Urothelium cell line (cell line): ENCODE measurements at places on chromosomes 3 and 15.
A peak's percentile ranks its signal among the peaks of the same experiment; 100 is the strongest.

DNA sequence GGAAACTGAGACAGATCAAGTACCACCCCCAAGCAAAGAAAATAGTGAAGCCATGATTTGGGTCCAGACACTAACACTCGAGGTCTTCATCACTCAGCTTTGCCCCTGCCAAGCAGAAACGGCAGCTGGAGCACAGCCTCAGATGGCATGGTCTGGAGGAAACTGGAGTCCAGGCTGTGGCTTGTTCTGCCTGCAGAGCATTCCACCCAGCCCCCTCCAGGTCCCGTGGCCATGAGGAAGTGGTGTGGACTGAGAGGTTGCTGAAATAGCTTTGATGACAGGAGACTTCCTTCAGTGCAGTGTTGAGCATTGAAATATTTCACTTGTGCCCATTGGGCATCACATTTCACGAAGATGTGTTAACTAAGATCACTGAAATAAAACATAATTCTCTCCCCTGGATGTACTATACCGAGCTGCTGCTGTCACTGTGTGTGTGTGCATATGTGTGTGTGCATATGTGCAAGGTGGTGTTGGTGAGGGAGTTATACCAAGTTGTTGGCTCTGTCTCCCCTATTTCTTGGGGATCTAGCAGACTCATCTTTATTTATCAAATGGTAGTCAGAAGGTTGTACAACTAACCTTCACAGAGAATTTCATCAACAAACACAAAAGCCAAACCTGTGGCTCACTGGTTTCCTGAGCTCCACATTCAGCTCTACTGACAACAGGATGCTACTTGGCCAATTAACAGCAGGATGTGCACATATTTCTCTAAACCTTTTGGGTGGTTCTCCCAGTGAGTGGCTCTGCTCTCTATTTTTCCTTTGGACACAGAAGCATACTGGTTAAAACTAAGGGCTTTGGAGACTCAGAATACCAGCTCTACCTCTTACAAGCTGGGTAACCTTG lies 660.1 kb upstream of the CFAP20DC start:
- no peak for DNase-seq

DNA sequence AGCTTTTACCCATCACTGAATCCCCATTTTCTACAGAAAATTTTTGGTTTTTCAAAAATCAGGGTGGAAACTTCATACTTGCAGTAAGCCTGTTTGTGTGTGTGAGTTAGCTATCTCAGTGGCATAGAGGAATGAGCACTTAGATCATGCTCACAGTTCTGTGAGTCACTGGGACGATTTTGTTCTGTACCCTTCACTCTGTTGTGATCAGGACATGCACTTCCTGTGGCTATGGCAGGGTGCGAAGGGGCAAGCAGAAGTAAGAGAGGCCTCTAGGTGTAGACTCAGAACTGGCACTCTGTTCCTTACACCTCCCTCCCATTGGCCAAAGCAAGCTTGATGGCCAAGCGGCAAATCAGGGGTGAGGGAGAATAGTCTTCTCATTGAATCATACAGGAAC lies 11.6 kb downstream of the NIPA2 start:
- no peak for DNase-seq

- no peak for DNase-seq
Measured at GRCh38 chr15:78574944-78575343, 9.6 kb downstream of the CHRNA5 start.

GRCh38 chr3:65928110-65928509 lies 110.6 kb downstream of the MAGI1 start:
- no peak for DNase-seq

DNA sequence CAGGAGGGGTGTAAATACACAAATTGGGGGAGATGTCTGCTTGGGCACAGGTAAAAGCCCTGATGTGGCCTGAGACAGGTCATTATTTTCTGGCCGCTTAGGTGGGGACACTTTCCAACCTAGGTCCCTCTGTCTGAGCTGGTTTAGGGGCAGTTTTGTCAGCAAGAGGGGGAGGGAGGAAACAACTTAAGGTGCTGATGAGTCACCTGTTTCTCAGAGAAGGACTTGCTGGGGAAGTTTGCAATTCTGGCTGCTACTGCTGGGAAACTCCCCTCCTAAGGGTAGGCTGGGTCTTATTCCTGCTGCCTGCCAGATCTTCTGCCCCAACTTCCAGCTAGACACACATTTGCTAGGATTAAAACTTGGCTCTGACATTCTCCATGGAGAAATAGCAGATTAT lies 4.8 kb upstream of the RHOV start:
- peak; percentile 67 for DNase-seq

DNA sequence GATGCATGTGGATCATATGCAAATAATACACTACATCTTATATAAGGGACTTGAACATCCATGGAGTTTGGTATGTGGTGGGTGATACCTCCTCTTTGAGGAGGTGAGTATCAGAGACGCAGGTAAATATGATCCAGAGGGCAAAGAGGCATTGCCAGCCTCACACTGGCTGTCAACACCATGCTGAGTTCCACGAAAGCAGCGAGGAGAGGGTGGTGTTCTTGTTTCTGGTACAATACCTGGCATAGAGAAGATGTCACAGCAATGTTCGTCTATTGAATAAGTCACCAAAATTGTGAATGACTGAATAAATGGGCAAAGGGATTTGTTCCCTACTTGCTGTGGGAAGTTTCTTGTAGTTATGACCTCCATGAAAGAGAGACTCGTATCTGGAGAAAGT lies 182.2 kb downstream of the SNRPN start:
- no peak for DNase-seq

GRCh38 chr3:188349351-188349901 lies 195.5 kb downstream of the LPP start:
- no peak for DNase-seq

DNA sequence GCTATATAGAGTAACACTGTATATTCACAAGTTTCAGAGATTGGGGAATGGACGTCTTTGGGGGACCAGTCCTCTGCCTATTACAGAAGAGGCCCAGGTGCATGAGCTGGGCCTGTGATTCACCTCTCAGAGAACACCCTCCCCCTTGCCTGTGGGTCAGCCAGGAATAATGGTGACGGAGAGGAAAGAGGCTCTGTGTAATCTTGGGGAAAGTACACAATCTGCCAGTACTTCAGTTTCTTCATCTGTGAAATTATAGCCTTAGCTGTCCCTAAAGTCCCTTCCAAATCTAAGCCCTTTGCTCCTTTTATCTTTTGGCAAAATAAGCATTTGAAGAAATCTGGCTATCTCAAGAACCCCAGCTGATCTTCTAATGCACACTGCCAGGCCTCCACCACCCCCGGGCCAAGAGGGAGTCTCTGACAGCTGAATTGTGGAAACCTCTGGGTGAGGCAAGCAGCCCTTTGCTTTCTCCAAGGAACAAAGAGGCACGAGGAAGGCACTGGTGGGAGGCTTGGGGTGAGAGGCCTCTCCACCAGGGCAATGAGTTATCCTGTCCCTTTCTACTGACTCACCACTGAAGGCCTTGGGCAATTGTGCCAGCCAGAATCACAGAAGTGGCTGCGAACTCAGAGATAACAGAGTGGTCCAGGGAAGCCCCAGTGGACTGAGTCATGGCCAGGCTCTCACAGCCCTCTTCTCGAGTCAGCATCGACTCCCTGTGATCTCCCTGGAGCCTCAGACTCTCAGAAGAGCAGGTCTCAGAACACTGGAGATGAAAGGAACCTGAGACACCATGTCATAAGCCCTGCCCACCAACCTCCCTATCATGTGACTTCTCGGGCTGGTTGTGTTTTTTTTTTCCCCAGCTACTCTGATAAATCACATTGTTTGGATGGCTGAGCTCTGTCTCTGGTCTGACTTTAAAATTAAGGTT lies 31.8 kb downstream of the CCNL1 start:
- peak; percentile 32 for DNase-seq

DNA sequence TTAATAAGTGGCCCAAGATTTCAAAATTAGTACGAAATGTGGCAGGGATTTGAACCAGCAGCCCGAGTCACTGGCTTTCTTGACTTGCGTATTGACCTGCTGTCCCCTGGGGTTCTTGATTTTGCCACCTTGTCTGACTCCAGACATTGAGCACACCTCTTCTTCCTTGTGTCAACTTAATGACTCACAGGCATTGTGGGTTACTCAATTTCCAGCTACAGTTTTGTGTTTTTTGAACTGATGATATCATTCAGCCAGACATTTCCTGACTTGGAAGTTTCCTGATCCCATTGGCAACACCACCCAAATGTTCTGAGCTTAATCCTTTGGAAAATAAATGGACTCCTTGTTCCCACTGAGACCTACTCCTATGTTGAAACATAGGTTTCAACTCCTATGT lies 64.2 kb downstream of the MOBP start:
- DNase-seq: peak; percentile 61

GRCh38 chr3:89955156-89955555 lies 847.7 kb downstream of the EPHA3 start:
- no peak for DNase-seq
